PC-9 (cell line): ENCODE measurements at places on chromosomes 2 and 18. TPM values are rescaled to one million over a fixed set of nuclear protein-coding genes. Genes with fewer than 3 reads are reported as not detected.
A peak's percentile ranks its signal among the peaks of the same experiment; 100 is the strongest.

The EMILIN1 gene
- total RNA-seq: 0.83 and 1.6 TPM in 2 replicates

GRCh38 chr18:9854801-9855676 is 30.7 kb upstream of the TXNDC2 start:
- DNase-seq: no peak

DNA sequence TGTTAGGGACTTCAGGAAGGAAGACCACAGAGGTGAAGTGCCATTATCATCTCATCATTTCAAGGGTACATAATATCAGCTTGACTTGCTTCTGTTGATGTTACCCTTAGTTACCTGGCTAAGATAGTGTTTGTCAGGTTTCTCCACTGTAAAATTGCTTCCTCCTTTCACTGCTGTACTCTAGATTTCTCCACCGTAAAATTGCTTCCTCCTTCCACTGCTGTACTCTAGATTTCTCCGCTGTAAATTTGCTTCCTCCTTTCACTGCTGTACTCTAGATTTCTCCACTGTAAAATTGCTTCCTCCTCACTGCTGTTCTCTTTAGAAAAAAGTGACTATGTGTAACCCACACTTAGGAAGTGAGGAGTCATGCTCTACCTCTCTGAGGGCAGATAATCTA is 1460.3 kb downstream of the SUCLG1 start:
- DNase-seq: no peak

DNA sequence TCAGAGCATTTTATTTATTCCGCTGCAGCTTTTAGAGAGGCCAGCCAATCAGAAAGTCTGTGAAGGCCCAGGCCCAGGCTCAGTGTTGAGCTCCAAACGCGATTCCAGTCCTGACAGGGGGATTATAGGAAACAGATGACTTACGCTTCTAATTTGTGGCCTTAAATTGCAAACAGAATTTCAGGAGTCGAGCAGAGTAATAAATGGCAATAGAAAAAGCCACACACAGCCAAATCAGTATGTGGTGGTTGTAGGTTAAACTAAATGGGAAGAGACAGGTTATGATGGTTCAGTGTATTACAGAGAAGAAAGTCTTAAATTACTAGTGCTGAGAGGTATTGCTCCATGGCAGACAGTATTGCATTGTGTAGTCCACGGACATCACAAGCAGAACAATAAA is 131.0 kb upstream of the ZEB2 start:
- DNase-seq: no peak

GRCh38 chr2:27262379-27263286 is at the start of gene SLC30A3:
Gene SLC30A3 (minus strand): TSS chr2:27263047. CDS start chr2:27262906, 141 bp downstream.
- peak; percentile 51 for DNase-seq

DNA sequence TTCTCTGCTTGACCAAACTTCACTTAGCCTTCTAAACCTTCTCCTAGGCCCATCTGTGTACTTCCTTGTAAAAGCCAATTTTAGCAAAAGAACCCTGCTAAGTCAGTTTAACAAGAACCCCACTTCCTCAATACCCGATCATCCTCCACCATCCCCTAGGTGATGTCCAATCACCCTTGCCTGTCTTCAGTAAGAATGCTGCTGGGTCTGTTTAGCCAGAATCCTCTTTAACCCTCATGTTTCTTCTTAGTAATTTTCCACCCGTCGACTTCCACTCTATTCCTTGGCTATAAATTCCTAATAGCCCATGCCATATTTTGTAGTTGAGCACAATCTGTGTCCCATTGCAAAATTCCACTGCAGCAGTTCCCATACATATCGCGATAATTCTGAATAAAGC is 780.0 kb upstream of the RAB6C start:
- DNase-seq: peak; percentile 67

- DNase-seq: no peak
Observed at GRCh38 chr2:75952173-75952572, 241.5 kb upstream of the GCFC2 start.

DNA sequence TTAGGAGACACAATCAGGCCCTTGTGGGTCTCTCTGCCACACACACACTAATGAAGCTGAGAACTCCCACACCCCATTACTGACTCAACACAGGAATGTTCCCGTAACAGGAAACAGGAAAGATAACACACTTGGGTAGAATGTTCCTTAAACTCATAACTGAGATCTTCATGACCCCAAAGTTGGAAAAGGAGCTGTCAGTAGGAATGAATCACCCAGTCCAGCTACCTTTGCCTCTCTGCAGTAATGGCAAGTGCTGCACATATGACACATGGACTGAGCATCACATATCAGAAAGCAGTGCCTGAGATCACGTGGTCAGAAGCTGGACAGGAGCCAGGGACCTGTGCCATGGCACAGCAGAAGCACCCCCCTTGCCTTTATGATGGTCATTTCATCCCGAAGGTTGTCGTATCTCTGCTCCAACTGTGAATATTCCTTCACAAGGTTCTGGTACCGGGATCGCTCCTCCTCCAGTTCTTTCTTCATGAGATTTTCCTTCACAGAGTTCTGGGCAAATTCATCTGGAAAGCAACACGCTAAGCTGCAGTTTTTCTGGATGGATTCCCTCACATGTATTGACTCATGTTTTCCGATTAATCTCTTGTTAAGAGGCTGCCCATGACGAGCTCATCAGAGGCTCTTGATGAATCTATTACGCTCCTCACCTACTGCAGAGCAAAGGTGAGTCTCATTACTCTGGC is 65.4 kb upstream of the ACAA2 start:
- DNase-seq: no peak

- peak; percentile 74 for DNase-seq
Observed at GRCh38 chr2:74441690-74442482, at the start of gene RTKN. Gene RTKN (minus strand): TSS chr2:74441937. CDS start chr2:74441816, 121 bp downstream.

The HOXD13 gene
- not detected in 2 replicates for total RNA-seq

The RSAD2 gene
- total RNA-seq: not detected in 2 replicates

GRCh38 chr2:196205011-196205766 is 33.8 kb upstream of the STK17B start:
- DNase-seq: no peak

The SEPTIN10 gene
- 112 and 119 TPM in 2 replicates for total RNA-seq

DNA sequence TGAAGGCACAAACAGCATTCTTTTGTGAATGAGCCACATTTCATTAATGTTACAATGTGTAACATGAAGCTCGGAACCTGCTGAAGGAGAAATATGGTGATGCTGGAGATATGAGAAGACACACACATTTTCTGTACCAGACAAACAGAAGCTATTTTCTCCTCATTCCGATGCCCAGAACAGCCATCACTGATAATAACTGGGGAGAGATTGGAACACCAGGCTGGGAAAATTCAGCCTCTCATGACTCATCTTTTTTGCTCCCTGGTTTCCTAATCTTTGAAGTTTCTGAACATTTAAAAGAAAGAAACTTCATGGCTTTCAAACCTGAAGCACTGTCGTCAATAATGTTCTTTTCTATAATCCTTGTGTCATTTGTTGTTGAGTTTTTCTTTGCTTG is 110.9 kb downstream of the LYPD6 start:
- DNase-seq: no peak

DNA sequence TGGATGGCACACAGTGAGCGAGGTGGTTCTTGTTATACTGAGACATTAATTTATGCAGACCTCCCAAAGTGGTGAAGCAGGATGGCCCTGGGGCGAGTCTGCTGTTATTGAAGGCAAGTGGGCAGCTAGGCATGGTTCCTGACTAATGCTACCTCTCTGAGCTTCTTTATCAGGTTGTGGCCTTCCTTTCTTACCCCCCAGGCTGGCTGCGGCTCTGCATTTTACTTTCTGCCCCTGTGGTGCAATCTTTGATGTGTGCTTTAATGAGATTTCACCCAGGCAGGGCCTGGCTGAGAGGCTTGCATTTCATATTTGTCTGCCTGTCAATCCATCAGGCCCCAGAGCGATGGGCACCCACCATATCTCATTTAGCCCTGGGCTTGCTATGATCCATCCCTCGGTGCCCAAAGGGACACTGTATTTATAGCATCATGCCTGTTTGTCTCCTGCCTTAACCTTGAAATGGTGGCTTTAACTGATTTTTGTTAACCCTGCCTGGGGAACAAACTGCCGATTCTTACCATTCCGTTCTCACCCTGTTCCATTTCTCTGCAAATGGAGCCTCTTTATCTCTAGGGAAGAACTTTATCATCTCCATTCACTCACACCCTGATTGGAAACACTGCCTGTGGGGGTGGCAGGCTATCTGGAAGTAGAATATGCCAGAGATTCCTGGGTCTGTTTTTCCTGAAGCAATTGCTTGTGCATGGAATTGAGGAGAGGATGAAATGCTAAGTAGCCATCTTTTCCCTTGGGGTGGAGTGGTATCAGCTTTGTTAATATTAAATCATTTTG is 316.2 kb upstream of the THSD7B start:
- DNase-seq: no peak

- no peak for DNase-seq
Observed at GRCh38 chr2:29053670-29054400, 20.5 kb downstream of the PCARE start.

DNA sequence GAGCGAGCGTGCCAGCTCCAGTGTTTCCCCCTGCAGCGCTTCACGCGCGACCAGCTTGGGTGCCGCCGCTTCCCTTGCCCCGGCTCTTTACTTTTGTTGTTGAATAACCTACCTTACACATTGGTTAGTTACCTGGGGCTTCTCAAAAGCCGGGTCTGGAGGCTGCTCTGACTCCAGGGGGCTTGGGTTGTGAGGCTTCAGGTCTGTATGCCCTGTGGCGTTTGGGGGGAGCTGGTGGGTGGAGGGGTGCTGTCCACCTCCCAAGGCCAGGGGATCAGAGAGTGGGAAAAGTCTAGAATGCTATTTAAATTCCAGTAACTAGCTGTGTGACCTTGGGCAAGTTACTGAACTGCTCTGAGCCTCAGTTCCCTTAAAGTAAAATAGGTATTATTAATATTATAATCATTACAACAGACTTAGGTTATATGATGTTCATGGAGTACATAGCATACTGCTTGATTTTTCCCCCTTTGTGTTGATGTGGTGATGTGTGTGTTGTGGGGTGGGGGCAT is 770 bp downstream of the LYPD6B start:
- DNase-seq: no peak

The SCYGR6 gene
- total RNA-seq: not detected in 2 replicates

DNA sequence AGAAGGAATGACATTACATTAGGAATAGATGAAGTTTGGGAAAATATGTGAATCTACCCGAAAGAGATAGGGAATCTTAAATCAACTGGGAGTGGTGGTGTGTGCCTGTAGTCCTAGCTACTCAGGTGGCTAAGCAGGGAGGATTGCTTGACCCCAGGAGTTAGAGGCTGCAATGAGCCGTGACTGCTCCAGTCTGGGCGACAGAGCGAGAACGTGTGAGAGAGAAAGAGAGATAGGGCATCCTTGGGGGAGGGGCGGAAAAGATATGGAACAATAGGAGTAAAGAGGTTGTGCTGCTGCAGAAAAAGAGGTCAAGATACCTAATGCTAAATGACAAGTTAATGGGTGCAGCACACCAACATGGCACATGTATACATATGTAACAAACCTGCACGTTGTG is 47.1 kb upstream of the ADAM23 start:
- DNase-seq: no peak

DNA sequence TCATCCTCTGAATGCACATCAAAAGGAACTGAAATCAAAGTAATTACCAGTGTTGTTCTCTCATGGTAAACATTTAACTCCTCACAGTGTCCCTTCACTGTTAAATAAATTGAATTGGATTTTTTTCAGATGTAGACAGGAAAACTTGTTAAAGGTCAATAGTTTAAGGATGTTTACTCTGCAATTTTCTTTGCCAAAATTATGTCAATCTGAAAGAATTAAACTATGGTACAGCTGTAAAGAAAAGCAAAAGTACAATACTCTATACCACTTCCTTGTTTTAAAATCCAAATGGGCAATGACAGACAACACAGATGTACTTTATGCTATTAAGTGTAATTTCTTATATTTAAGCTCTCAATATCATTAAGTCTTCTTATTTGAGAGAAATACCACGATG is 153.2 kb downstream of the WDPCP start:
- DNase-seq: no peak

The NOSTRIN gene
- total RNA-seq: 0.48 and 0.68 TPM in 2 replicates

- no peak for DNase-seq
Observed at GRCh38 chr2:236971131-236971821, 114.4 kb upstream of the COPS8 start.

The CNTNAP5 gene
- not detected in 2 replicates for total RNA-seq

The PTH2R gene
- total RNA-seq: not detected in 2 replicates
